ENCODE measurements at places on chromosomes 6 and 20.

GRCh38 chr6:25971187-25971821, 8.7 kb downstream of the TRIM38 start:
- DNase-seq: no peak

DNA sequence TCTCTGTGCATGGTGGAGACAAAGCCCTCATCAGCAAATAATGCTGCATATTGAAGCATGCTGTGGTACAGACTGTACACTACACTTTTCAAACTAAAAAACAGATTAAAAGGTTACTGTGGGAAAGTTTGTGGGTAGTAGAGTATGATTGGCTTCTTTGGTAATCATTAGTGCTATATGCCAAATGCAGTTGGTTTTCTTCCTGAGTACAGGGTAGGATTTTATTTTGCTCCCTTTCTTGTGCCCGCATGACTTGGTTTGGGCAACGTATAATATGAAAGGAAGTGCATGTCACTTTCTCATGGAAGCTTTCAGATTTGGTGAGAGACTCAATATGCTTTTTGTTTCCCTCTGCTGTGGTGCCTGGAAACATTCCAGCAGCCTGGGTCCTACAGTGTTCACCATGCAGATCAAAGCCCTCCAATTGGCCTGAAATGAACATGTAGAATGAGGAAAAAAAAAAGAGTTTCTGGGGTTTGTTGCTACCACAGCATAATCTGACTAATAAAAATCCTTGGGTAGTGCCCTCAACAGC, 270.7 kb upstream of the ADGRB3 start:
- DNase-seq: no peak

- DNase-seq: no peak
Observed at GRCh38 chr6:36757206-36757605, 59.6 kb downstream of the RAB44 start.

GRCh38 chr6:35735452-35735851, 1.4 kb upstream of the ARMC12 start:
- DNase-seq: no peak

GRCh38 chr6:29651413-29652197, 5.3 kb upstream of the MOG start:
- no peak for DNase-seq

- no peak for DNase-seq
Observed at GRCh38 chr20:49647550-49647949, 66.1 kb downstream of the B4GALT5 start.

DNA sequence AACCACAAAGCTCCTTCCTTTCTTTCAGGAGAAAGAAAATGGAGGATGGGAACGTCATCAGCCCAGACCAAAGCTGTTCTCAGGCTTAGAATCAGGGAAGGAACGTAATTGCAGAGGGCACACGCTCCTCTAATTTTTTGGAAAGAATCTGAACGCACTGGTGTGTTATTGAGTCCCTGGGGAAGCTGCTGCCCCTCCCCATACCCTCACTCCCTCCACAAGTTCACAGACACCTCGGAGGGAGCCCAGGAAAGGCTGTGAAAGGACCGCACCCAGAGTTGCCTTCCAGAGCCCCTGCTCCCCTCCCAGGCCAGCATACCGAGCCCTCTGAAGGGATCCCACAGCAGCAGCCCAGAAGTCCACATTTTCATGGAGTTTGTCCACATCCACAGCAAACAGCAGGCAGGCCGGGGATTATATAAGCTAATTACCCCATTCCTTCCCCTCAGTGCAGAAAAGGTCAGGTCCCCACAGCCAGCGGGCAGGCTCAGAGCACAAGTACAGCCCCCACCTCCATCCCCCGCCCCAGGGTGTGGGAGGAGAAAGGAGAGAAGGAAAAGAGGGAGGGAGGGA, 53.7 kb downstream of the ANKRD60 start:
- peak; percentile 74 for DNase-seq

GRCh38 chr20:57384953-57385761, 6.0 kb upstream of the RBM38 start:
- DNase-seq: no peak

DNA sequence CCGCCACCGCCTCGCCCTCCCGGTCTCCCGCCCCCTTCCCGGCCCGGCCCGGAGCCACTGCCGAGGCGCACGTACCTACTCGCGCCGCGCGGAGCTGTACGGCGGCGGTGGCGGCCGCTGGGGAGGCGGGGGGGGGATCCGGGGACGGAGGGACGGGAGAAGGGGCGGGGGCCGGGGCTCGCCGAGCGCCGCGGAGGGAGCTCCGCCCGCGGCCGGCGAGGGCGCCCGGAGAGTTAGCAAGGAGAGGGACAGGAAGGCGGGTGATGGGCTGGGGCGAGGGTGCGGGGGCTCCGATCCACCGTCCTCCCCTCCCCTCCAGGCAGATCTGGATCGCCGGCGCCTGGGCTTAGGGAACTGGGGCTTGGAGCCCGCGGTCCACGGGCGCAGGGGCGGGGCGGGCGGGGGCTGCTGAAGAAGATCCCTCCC, 548 bp upstream of the TMEM74B start:
- DNase-seq: no peak

GRCh38 chr6:112680091-112680490, 333.0 kb downstream of the RFPL4B start:
- no peak for DNase-seq

DNA sequence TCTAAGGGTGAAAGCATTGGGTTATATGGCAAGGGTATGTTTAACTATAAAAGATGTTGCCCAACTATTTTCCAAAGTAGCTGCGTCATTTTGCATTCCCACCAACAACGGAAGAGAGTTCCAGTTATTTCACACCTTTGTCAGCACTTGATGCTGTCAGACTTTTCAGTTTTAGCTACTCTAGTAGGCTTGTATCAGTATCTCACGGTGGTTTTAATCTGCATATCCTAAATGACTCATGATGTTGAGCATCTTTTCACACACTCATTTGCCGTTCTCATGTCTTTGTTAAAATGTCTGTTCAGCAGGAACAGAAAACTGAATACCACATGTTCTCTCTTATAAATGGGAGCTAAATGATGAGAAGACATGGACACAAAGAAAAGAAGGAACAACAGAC, 122.3 kb downstream of the RNASET2 start:
- DNase-seq: no peak

GRCh38 chr6:34018026-34018425, 127.9 kb downstream of the GRM4 start:
- DNase-seq: no peak

GRCh38 chr6:68761985-68762384, 126.9 kb downstream of the ADGRB3 start:
- DNase-seq: no peak

DNA sequence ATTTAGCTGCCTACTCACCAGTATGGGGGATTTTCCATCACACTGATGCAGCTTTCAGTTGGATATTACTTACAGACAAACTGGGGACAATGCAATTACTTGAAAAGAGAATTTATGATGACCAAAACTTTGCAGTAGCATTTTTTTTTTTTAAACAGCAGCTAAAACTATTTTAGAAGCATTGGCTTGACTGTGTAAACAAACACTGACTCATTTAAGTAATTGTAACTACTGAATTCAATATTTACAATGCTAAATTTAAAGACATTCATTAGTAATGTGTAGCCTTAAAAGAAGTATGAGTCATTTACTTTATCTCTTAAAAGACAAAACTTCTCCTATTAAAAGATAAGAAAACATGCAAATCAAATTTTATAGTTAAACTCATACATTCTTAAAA, 295.9 kb upstream of the FERMT1 start:
- DNase-seq: no peak

GRCh38 chr6:38068854-38069590, 249.5 kb downstream of the ZFAND3 start:
- DNase-seq: no peak

- DNase-seq: no peak
Observed at GRCh38 chr6:148328876-148329555, 13.6 kb upstream of the SASH1 start.

DNA sequence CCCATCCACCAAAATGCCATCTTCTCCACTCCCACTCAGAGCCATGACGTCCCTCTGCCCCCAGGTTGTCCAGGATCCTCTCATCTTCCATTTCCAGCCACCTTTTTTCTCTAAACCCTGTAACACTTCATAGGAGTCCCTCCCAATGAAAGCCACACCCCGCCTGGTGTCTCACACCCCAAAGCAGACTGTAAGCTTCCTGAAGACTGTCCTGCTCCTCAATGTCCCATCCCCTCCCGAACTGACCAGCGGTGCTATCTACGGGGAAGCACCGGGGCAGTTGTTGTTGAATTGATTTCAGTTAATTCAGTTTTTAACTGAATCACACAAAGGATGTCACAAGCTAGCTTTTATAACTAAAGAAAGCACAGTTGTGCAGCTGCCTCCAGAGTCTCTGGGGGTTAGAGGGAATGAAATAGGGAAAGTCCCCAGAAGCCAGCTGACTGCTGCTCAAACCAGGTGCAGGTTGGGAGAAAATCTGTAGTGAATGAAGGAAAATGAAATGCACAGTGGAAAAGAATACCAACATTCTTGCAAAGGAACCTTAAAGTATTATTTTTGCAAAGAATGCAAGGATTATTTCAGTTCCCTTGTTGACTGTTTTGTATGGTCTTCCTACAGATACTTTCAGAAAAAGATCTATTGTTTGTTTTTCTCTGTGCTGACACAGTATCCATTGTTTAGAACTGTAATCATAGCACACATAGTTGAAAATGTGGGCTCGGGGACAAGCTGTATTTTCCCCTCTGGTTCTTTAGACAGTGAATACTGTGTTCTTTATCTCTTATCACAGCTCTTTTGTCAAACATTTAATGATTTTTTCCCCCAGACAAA, 222.6 kb upstream of the QKI start:
- no peak for DNase-seq

DNA sequence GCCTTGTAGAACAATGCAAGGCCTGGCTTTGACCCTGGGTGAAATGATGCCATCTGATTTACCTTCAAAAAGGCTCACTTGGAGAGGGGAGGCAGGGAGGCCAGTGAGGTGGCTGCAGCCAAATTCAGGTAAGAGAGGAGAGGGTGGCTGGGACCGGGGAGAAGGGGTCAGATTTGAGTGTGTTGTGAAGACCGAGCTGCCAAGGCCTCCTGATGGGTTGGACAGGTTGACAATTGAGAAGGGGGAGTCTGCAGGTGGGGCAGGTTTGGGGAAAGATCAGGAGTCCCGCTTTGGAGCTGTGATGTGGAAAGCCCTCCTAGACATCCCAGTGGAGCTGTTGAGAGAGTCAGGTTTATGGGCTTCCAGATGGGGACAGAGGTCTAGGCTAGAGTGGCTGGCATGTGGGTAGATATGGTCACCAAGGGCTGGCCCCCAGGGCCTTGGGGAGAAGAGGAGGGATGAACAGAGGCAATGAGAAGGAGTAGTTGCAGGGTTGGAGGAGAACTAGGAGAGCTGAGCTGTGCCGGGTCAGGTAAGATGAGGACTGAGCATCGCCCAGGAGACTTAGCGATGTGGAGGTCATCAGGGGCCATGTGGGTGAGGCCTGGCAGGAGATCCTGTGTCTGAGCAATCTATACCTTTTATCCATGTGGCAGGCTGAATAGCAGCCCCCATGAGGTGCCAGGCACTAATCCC, 70.5 kb upstream of the TOX2 start:
- no peak for DNase-seq

GRCh38 chr6:4349323-4349722, 213.9 kb upstream of the ECI2 start:
- DNase-seq: no peak

DNA sequence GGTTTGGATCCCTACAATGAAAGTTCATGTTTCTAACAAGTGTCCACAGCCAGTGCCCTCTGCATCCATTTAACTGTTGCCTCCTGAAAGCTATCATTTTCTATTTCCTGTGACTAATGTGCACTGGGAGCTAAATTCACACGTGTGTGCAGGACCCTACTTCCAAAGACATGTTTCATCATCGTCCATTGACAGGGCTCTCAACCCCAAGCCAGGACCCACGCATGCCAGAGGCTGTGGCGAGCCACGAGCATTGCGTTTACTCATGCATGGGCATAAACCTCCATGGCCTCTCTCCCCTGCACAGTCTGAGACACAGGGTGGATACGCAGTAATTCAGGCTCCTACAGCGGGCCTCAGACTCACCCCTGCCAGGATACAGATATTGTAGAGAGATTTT, 153.2 kb downstream of the MAFB start:
- DNase-seq: no peak

- DNase-seq: no peak
Observed at GRCh38 chr6:78523622-78524021, 343.7 kb upstream of the IRAK1BP1 start.

DNA sequence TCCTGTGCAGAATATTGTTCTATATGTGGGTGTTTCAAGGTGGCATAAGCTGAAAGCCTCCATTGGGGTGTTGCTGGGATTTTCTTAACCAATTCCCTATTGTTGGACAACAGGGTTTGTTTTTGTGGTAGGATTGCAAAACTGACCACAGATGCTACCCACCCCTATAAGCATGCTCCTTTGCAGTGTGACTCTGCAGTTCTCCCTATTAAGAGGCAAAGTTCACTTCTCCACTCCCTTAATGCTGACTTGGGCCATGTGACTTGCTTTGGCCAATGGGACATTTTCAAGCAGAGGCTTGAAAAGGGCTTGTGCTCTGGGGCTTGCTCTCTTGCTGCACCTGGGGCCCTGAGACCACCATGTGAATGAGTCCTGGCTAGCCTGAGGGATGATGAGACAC, 8.5 kb upstream of the ANGPT4 start:
- DNase-seq: no peak

DNA sequence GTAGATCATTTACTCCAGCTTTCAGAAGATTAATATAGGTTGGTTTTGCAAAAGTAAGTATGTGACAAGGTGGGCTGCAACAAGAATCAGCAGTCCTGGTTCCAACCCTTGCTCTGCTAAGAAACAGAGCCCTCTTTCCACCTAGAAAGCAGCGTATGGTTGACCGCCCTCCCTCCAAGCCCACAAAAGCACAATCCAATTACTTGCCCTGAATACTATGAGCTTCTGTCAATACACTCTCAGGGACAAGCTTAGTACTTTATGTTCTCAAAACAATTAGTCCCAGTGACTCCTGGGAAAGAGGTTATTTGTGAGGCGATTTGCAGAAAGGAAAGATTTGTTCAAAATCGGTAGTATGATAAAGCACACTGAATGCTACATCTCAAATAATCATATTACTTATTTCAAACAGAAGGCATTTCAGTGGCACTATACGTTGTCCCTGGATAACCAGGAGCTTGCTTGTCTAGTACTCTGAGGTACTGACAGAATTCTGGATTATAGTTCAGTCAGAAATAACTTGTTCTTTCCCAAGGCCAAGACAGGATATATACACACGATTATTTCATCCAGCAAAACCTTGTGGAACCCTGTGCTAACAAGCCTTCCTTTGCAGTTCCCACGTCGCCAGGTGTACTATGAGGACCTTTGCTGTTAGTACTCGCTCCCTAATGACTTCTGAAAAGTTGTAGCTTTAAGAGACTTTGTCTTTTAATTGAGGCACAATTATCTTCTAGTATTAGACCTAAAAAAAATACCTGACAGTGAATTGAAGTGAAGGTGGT, 96.9 kb upstream of the ADTRP start:
- DNase-seq: no peak

DNA sequence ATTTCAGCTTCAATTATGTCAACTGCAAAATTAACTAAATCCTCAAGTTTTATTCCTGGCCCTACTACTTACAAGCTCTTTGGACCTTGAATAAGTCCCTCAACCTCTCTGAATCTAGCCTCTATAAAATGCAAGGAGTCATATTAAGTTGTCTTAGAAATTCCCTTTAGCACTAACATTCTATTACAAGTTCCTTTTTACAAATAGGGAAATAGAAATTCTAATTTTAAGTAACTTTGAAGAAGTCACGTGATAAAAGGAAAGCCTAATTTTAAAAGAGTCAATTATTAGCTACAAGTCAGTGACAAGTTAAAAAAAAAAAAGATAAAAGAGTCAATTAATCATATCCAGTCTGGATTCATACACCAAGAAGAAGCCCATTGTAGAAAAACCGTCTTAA, 24.6 kb upstream of the GTF3C6 start:
- DNase-seq: no peak
